ENCODE measurements at places on chromosomes 2 and 18. TPM values are rescaled to one million over a fixed set of nuclear protein-coding genes. Genes with fewer than 3 reads are reported as not detected.

The MBP gene
- total RNA-seq = 115 TPM

The MYO3B gene
- not detected for total RNA-seq

The KCNIP3 gene
- total RNA-seq = 4.5 TPM

The GPAT2 gene
- total RNA-seq = not detected

The CASP10 gene
- total RNA-seq = 13.0 TPM

The TIMM21 gene
- total RNA-seq = 36.7 TPM

The STPG4 gene
- total RNA-seq = not detected

The UGP2 gene
- total RNA-seq = 86.5 TPM

The CD226 gene
- 45.5 TPM for total RNA-seq

DNA sequence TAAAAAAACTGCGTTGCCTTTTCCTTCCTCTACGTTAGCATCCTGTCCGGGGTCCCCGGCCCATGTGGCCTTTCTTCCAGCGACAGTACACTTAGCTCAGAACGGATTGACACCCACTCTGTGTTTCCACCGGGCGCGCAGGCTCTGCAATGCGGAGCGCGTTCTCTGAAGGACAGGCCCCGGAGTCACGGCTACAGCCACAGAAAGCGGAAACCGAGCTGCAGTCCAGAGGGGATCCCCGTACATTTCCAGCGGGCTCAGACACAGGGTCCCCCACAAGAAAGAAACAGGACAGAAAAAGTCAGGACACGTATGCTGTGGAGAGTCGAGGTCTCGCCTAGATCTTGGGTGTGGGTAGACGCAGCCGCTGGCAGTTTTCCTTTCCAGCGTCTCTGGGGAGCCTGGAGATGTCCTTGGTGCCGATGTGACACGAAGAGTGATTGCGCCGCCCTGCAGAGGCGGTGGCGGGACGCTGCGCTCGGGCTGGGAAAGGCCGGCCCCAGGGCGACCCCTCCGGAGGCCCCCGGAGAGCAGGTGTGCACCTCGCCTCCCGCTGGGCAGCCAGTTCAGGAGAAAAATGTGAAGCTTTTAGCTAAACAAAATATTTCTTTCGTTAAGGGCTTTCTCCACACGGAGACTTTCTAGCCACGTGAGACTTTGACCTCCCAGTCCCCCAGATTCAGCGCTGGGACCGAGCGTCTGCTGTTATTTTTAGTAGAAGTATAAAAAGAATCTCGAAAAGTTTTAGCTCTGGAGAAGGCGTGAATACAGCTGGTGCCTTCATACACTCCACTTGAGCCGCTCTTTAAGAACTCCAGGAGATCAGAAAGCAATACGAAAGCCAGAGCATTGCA is 1.3 kb upstream of the ACKR3 start:
- no peak for DNase-seq

- DNase-seq = no peak
Measured at GRCh38 chr2:234494361-234495250, 2.3 kb downstream of the ARL4C start.

- DNase-seq = peak; percentile 51
Measured at GRCh38 chr2:205885492-205886099, 200.4 kb downstream of the INO80D start.

DNA sequence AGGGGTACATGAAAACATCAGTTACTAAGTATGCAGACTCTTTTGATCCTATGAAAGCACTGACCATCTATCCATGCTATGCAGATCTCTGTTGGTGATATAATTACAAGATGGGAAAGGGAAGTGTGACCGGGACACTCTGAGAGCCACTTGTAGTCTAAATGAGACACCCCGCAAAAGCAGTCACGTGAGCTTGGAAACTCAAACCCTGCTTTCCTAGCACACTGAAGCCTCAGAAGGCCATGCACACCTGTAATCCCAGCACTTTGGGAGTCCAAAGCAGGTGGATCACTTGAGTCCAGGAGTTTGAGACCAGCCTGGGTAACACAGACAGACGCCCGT is 137.5 kb downstream of the INO80D start:
- no peak for DNase-seq

GRCh38 chr2:201420442-201421113 is 30.7 kb downstream of the TRAK2 start:
- DNase-seq = no peak

DNA sequence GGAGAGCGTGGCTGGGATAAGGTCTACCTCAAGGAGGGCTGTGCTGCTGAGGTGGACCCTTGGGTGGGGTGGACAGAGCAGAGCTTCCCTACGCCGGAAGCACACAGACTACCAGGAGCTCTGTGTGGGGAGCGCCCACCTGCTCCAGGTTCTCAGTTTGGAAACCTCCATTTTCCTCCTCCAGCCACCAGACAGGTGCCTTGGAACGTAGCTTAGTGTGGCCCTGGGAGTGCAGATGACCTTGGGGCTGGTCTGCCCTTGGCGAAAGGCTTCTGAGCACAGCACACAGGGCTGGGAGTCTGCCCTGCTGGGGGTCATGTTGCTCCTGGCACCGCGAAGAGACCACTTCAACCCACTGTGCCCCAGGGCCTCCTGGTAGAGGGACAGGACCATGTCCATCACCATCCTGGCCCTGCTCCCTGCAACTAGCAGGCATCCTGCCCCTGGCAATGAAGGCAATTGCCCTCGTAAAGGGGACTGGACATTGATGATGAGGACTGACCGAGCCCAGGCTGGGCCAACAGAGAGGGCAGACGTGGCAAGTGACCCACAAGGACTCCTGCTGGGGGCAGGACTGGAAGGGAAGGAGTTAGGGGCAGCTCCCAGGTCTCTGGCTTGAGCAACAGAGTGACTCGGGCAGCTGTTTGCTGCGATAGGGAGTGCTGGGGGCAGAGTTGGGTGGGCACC is 214.7 kb downstream of the CYP26B1 start:
- DNase-seq = no peak

DNA sequence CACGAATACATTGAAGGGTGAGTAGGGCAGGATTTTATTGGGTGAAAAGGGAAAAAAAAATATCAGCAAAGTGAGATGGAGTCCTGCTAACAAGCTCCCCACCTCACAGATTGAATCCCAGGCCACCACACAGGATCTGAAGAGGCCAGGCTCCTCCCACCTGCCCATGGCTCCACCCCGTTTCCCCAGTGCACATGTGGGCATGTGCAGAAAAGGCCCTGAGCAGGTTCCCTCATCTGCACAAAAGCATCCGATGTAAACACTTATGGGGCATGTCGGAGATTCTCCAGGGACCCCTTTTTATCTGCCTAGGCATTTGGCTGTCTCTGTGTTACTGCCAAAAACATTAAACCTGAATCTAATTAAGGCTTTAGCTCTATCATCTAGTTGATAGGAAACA is 35.2 kb downstream of the SKA1 start:
- no peak for DNase-seq

DNA sequence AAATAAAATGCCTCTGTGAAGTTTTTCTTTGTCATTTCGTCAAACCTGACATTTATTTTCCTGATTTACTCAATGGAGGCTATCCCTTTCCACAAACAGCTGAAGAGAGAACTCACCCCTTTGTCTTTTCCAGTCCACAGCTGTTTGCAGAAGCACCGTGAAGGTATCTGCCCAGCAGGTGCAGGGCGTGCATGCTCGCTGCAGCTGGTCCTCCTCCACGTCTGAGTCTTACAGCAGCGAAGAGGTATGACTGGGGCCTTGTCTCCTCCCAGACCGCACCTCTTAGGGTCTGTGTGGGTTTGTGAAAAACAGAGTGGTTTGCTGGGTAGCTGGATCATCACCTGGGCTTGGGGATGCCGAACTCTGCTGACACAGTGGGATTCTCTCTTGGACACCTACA is 9.7 kb downstream of the SPP2 start:
- no peak for DNase-seq

- no peak for DNase-seq
Measured at GRCh38 chr18:3885209-3885792, 435.3 kb downstream of the TGIF1 start.

DNA sequence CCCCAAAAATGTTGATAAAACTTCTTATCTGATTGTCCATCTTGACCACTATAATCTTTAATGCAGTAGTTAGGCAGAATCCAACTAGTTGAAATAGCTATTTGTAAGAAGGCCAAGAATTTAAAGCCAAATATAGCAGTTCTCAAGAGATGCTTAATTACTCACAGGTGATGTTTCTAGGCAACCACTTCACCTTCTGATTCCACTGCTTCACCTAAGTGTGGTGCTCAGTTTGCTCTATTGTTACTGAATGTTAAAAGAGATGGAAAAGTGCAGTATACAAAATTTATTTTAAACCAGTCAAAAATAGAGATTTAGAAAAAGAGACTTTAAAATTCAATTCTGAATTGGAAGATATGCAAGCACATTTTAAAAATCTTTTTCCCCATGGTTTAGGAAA is 539.4 kb downstream of the ZNF804A start:
- DNase-seq = no peak

DNA sequence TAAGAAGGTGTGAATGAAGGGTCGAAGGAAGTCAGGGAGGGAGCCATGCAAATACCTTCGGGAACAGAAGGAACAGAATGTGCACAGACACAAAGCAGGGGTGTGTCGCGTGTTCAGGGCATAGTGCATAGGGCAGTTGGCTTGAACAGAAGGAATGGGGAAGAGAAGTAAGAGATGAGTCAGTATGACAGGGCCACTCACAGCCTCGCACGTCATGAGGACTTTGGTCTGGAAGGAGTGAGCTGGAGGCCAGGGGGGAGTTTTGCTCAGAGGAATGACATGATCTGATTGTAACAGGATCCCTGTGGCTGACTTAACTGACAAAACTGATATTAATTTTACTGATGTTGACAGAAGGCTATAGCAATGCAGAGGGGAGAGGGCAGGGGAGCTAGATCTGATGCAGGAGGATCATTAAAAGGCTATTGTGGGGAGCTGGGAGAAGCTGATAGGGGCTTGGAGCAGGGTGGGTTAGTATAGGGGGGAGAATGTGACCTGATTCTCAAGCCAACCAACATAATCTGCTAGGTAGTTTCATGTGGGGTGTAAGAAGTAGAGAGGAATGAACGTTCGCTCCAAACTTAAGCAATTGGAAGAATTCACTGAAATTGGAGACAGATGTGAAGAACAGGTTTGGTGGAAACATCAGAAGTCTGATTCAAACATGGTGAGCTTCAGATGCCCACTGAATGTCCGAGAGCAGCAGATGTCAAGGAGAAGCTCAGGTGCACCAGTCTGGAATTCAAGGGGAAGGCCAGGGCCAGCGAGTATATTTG is 60.4 kb upstream of the COPS8 start:
- no peak for DNase-seq

- DNase-seq = no peak
Measured at GRCh38 chr2:197615016-197615652, 60.3 kb downstream of the RFTN2 start.

DNA sequence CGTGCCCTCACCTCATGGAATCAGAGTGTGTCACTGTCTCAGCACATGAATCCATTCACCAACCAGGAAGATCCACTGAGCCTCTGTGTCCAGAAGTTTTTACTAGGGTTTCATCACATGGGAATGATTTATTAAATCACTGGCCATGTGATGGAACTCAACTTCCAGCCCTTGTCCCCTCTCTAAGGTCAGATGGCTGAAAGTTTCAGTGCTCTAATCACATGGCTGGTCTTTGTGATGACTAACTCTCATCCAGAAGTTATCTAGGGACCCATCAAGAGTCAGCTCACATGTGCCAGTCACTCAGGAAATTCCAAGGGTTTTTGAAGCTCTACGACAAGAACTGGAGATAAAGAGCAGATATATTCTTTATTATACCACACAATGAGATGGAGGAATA is 140.5 kb upstream of the GYPC start:
- no peak for DNase-seq

GRCh38 chr2:7649461-7650228 is 732.4 kb downstream of the RNF144A start:
- no peak for DNase-seq

GRCh38 chr2:195675783-195676427 is 18.9 kb downstream of the SLC39A10 start:
- DNase-seq = no peak

DNA sequence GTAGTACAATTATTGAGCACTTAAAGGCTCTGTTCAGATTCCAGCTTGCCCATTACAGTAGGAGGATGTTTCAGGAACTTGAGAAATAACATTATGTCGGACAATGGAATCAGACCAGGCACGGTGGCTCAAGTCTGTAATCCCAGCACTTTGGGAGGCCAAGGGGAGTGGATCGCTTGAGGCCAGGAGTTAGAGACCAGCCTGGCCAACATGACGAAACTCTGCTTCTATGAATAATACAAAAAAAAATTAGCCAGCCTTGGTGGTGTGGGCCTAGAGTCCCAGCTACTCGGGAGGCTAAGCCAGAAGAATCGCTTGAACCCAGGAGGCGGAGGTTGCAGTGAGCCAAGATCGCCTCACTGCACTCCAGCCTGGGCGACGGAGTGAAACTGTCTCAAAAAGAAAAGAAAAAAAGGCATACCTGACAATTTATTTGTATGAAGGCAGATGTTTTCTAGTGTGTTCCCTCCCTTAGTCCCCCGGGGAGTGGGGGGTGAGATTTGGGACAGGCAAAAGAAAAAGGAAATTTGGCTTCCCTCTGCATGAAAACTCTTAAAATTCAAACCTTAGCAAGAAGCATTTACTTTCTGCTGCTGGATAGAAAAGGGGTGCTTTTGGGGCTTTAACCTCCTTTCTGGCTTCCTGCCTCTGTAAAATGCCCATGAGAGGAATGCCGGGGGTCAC is 13.7 kb upstream of the ZNF532 start:
- no peak for DNase-seq

- no peak for DNase-seq
Measured at GRCh38 chr18:251572-251971, 16.3 kb downstream of the THOC1 start.

DNA sequence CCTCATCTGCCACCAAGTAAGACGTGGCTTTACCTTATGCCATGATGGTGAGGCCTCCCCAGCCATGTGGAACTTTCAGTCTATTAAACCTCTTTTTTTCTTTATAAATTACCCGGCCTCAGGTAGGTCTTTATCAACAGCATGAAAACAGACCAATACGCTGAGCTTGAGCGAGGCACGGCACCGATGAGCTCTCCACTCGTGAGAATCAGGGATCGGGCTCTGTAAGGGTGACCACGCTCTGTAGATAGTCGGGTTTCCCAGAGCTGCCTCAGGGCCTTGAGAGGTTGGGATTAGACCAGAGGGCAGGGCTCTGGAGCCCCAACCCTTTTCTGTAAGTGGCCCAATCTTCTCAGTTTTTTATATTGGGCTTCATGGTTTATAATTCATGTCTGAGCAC is 360.3 kb upstream of the MYT1L start:
- no peak for DNase-seq

DNA sequence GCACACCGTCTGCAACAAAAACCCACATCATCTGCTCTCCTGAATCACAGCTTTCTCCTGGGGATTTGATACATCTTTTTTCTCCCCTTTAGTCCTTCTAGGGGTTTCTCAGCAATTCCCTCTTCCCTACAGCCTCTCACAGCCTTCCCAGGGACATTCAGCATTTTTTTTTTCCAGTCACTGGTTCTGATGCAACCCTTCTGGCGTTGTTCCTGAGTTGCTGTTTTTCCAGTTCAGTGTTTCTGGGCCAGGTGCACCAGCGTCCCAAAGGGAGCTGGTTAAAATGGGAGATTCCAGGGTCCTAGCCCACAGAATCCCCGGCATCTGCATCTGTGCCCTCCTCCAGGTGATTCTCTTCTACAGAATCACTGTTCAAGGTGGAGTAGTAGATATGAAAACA is 36.1 kb downstream of the ADCY3 start:
- no peak for DNase-seq

Measured in NCI-H460 (cell line).